ENCODE measurements at places on chromosomes 7 and 10. TPM values are rescaled to one million over a fixed set of nuclear protein-coding genes. Genes with fewer than 3 reads are reported as not detected.

PMPCB gene
- 94.3 TPM for total RNA-seq

HOXA2 gene
- total RNA-seq = not detected

SLC16A9 gene
- 2.4 TPM for total RNA-seq

IFIT1B gene
- total RNA-seq = not detected

ELFN1 gene
- total RNA-seq = 6.1 TPM

FAM25A gene
- total RNA-seq = not detected

UTF1 gene
- total RNA-seq = not detected

NPSR1 gene
- total RNA-seq = not detected

CABCOCO1 gene
- not detected for total RNA-seq

SOSTDC1 gene
- total RNA-seq = not detected

NANOS1 gene
- 5.4 TPM for total RNA-seq

CDNF gene
- 5.3 TPM for total RNA-seq

MMD2 gene
- not detected for total RNA-seq

SH3PXD2A gene
- total RNA-seq = 31.7 TPM

FAM131B gene
- total RNA-seq = 1.2 TPM

LRMDA gene
- 59.8 TPM for total RNA-seq

CALHM3 gene
- not detected for total RNA-seq

ACTR3C gene
- total RNA-seq = 3.1 TPM

CYP2E1 gene
- 0.87 TPM for total RNA-seq

DENND2A gene
- total RNA-seq = 9.9 TPM

TFPI2 gene
- 1.1 TPM for total RNA-seq

USP6NL gene
- 11.1 TPM for total RNA-seq

SSC4D gene
- 1.2 TPM for total RNA-seq

CYP3A7 gene
- not detected for total RNA-seq

FFAR4 gene
- total RNA-seq = 0.37 TPM

EBF3 gene
- 5.4 TPM for total RNA-seq

NME8 gene
- not detected for total RNA-seq

PLPP4 gene
- total RNA-seq = not detected

ELMO1 gene
- total RNA-seq = 13.0 TPM

PDE1C gene
- 303 TPM for total RNA-seq

FAM25C gene
- not detected for total RNA-seq

CAV1 gene
- 195 TPM for total RNA-seq

SH2B2 gene
- 1.3 TPM for total RNA-seq

BTBD16 gene
- not detected for total RNA-seq

STEAP4 gene
- total RNA-seq = 32.5 TPM

CCT6A gene
- 57.2 TPM for total RNA-seq

CDHR1 gene
- total RNA-seq = 0.12 TPM

PLXNA4 gene
- total RNA-seq = 11.5 TPM

TMEM236 gene
- total RNA-seq = 1.5 TPM

ADAMTS14 gene
- total RNA-seq = 1.3 TPM

GIMAP7 gene
- 19.6 TPM for total RNA-seq

ALOX5 gene
- total RNA-seq = 2.5 TPM

ZNF727 gene
- total RNA-seq = 2.5 TPM

METTL27 gene
- total RNA-seq = 0.51 TPM

UBN2 gene
- 22.4 TPM for total RNA-seq

SLC16A12 gene
- total RNA-seq = 2.8 TPM

INPP5A gene
- 107 TPM for total RNA-seq

VGF gene
- total RNA-seq = not detected

All from heart right ventricle (tissue), 16 donors.